ENCODE measurements at places on chromosomes 5 and 9. TPM values are rescaled to one million over a fixed set of nuclear protein-coding genes. Genes with fewer than 3 reads are reported as not detected.

DNA sequence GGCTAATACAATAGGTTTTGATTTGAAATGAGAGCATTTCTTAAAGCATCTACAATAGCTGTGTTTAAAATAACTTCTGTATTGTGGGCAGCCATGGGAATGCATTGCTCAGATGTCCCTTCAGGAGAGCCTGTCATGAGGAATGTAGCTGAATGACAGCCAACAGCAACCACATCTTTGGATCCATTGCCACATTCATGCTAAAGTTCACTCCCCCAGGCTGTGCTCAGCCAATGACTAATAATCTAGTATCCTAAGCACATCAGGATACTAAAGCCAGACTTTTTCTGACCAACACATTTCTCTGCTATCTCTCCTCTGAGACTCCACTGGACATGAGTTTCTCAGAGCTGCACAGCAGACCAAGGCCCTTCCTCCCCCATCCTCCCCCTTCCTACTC, 45.5 kb downstream of the HTR1A start:
- peak; percentile 7 for DNase-seq

- DNase-seq: peak; percentile 66
Measured at GRCh38 chr5:39501397-39501796, 76.6 kb upstream of the DAB2 start.

GRCh38 chr5:136141561-136141960, 8.9 kb downstream of the SMAD5 start:
- no peak for DNase-seq

- no peak for DNase-seq
Measured at GRCh38 chr9:93054758-93055704, 3.5 kb upstream of the SUSD3 start.

GRCh38 chr5:115948091-115948534, 14.2 kb upstream of the LVRN start:
- no peak for DNase-seq

DNA sequence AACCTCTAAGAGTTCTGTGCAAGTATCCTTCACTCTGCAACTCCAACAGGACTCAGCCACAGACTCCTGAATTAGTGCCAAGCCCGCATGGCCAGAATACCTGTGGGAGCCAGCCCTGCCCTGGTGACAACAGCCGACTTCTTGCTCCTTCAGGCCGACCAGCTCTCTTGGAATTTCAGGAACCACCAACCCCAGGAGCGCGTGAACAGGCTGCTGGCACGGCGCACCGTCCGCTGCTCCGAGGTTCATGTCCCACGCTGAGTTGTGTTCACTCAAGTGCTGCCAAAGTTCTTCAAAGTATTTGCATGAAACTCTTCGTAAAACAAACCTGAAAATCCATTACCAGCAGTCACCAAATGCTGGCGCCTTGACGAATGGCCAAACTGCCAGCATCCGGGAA, 232.8 kb downstream of the NR2F1-AS1 start:
- no peak for DNase-seq

- DNase-seq: peak; percentile 31
Measured at GRCh38 chr9:110546411-110546871, 33.1 kb downstream of the SVEP1 start.

GRCh38 chr5:152938630-152939029, 533.6 kb upstream of the NMUR2 start:
- DNase-seq: no peak

GRCh38 chr9:119795395-119795794, 426.2 kb upstream of the BRINP1 start:
- no peak for DNase-seq

DNA sequence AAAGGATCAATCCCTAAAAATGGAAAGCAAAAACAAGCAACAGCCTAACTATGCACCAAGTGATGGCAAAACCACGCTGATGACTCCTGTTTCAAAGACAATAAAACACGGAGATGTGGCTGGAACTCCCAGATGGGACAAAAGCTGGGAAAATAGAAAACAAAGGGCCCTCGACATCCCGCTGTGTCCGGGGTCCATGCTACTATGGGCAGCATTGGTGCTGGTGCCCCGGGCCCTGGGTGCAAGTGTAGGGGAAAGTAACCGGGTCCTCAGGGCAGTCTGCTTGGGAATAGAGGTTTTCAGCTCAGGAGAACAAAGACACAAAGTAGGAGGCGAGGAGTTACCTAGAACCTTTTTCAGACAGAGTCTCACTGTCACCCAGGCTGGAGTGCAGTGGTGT, 46.1 kb downstream of the MRPL36 start:
- no peak for DNase-seq

- DNase-seq: no peak
Measured at GRCh38 chr5:176820937-176821336, 10.6 kb downstream of the UNC5A start.

DNA sequence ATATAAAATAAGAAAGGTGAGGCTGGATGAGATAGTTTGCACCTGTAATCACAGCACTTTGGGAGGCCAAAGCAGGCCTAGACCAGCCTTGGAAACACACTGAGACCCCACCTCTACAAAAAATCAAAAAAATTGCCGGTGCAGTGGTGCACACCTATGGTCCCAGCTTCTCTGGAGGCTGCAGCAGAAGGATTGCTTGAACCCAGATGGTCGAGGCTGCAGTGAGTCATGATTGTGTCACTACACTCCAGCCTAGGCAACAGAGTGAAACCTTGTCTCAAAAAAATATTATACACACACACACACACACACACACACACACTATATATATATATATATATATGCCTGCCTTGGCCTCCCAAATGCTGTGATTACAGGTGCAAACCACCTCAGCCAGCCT, 1.3 kb downstream of the SLC35D2 start:
- peak; percentile 47 for DNase-seq

GRCh38 chr9:92004045-92004392, 54.0 kb upstream of the ROR2 start:
- DNase-seq: no peak

- DNase-seq: no peak
Measured at GRCh38 chr9:12790001-12790400, 15.2 kb downstream of the LURAP1L start.

DNA sequence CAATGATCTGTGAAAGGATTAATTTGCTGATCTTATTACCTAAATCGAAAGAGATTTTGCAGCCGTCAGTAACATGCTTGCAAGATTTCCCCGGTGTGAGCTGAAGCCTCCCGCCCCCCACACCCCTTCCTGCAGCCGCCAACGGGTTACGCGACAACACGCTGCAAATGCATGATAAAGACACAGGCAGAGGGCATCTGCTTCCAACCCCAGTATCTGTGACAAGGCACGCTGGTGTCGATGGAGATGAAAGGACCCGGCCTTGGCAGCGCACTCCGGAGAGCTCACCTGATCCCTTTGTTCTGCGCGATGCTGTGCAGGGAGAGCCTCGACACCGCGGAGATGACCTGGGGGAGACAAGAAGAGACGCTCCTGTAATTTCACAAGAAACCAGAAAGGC, 122.9 kb upstream of the SARDH start:
- DNase-seq: no peak

GRCh38 chr5:146394486-146394885, 52.6 kb upstream of the TCERG1 start:
- no peak for DNase-seq

- DNase-seq: no peak
Measured at GRCh38 chr5:126055348-126055729, 367.9 kb upstream of the GRAMD2B start.

- DNase-seq: no peak
Measured at GRCh38 chr9:4691795-4692194, 12.4 kb downstream of the CDC37L1 start.

GRCh38 chr5:42026446-42026845, 101.4 kb downstream of the FBXO4 start:
- DNase-seq: peak; percentile 15

- DNase-seq: peak; percentile 63
Measured at GRCh38 chr5:177317959-177318377, 6.3 kb upstream of the MXD3 start.

DNA sequence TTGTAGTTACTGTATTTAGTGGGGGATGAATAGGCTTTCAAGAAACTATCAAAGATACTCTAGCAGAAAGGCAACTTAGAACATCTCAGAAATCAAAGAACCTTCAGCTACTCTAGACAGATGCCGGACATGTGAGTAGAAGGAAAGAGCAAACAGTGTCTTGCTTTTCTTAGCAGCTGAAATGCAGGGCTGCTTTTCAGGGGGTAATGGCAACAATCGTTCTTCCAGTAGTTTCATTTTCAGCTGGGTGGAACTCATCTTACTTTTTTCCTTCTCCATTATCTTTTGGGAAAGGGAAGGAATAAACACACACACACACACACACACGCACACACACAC, 281.6 kb downstream of the CRB2 start:
- peak; percentile 34 for DNase-seq

Gene CYSRT1
- 1.1 TPM for total RNA-seq

Gene PPP3R2
- not detected for total RNA-seq

Gene FAM81B
- total RNA-seq: not detected

Gene PCDHGB1
- 10.9 TPM for total RNA-seq

Gene MYMK
- total RNA-seq: not detected

Gene CLIC3
- 1.7 TPM for total RNA-seq

Gene RUFY1
- total RNA-seq: 24.5 TPM

Gene PCDHB8
- total RNA-seq: 0.10 TPM

Gene CER1
- total RNA-seq: not detected

Gene ARAP3
- total RNA-seq: 5.3 TPM

Gene SH2D3C
- 0.29 TPM for total RNA-seq

Gene FOXD4L5
- total RNA-seq: not detected

Data from RPMI7951 (cell line).